ENCODE measurements at places on chromosomes 2 and 18.

DNA sequence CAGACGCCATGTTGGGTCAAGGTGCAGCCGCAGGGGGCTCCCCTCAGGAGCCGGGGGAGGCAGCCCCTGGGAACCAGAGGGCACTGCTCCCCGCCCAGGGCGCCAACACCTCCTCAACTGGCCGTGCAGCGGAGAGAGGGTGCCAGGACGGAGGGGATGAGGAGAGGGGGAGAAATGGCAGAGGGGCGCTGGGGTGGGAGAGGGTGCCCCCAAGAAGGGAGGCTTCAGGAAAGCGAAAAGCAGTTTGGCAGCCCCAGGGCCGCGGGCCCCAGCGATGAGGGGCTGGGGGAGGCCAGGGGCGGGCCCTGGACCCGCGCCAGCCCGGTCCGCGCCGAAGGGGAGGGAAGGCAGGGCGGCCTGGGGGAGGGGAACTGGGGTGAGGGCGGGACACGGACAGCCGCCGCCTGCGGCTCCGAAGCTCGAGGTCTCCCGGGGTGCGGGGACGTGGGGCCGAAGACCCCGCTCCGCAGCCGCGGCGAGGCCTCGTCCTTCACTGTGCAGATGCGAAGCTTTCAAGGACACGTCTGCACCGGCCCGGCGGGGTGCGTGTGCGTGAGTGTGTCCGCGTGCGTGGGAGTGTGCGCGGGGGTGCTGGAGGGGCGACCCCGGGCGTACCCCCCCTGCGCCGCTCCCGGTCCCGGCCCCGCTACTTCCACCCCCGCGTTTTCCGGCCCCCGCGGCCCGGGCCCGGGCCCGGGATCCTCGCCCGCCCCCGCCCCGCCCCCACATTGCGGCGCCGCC is 1.4 kb downstream of the DNMT3A start:
- DNase-seq = peak; percentile 65

- DNase-seq = no peak
Observed at GRCh38 chr2:27773959-27774358, 2.4 kb downstream of the MRPL33 start.

- no peak for DNase-seq
Observed at GRCh38 chr18:45355944-45356520, 259.2 kb upstream of the SLC14A2 start.

DNA sequence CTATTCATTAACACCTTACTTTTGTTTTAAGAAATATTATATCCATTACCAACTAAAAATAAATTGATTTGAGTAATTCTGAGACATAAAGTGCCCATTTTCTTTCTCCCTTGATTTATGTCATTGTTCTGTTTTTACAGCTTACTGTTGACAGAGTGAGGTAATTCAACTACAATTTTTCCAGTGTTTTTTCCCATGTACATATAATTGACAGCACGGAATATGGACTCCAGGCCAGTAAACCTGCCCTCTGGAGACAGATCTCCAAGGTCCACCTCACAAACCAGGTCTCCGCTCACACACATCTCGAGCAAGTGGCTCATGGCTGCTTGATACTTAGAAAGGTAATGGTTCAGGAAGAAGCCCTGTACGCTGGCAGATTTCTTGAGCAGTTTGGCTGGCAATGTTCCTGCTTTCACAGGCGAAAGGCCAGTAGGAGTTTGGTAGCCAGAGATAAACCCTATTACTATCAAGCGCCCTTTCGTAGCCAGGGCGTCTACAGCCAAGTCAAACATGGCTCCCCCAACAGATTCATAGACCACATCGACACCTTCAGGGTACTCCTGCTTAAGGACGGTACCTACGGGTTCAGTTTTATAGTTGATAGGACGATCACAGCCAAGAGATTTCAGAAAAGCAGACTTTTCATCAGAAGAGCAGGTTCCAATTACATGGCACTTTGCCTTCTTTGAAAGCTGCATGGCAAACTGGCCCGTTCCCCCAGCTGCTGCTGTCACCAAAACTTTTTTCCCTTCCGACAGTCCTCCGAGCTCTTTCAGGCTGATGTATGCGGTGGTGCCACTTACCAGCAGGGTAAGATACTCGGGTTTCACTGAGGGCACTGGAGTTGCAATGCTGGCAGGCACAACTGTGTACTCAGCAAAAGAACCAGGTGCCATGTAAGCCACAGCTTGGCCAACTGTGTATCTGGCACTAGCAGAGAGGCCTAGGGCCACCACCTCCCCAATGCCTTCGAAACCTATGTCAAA is 7.4 kb downstream of the PTGR3 start:
- DNase-seq = no peak

DNA sequence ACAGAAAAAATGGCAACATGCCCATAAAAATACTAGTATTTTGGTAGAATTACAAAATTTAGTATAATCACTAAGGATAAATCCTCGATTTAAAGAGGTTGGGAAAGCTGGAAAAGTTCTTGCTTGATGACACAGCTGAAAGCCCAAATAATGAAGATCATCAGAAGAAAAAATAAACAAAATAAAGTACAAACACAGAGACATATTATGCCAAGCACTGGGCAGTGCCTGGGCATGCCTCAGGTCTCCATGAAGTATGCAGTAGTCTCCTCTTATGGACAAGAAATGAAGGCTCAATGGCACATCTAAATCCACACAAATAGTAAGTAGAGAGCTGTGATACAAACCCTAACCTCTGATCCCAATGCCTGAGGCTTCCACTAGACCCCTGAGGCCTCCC is 57.7 kb downstream of the RNU4ATAC start:
- DNase-seq = no peak
